ENCODE measurements at places on chromosomes 2 and 18.

DNA sequence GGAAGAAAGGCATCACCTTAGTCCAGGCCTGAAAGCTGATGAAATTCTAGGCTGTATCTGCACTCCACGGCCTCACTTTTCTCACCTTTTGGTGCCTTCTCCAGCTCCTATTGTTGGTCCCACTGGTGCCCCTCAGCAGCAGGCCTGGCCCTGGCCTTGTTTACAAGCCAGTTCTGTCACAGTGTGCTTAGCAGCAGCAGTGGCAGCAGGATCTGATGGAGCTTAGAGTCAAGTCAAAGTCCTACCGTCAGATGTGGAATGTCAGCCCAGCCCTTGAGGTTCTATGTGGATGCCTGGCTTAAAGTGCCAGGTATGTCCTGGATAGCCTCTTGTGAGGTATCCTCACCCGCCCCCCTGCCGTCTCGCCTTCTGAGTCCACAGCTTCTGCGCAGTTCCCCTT is 281.3 kb downstream of the SUCLG1 start:
- no peak for DNase-seq

DNA sequence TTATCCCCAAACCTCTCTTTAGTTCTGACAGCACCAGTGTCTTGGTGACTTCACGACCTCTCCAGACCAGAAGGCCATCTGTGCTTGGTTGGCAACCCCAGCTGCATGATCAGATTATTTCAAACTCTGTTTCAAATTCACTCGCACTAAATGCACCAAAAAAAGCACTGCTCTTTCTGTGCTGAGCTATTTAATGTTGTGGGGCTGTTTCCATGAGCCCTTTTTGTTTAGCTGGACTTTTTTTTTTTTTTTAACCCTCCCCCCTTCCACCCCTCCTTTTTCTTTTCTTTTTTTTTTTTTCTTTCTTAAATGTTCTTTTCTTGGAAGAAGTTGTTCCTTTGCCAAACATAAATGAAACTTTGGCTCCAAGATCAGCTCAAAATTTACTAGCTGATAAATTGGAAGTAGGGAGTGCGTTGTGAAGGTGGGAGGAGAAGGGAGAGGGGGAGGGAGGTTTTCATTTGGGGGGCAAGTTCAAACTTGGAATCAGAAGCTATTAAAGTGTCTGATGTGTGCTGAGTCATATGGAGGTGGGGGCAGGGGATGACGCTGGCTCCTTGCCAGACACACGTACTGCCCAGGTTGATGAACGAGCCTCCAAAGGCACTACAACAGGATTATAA is 543.0 kb upstream of the TNP1 start:
- DNase-seq, result peak; percentile 87

DNA sequence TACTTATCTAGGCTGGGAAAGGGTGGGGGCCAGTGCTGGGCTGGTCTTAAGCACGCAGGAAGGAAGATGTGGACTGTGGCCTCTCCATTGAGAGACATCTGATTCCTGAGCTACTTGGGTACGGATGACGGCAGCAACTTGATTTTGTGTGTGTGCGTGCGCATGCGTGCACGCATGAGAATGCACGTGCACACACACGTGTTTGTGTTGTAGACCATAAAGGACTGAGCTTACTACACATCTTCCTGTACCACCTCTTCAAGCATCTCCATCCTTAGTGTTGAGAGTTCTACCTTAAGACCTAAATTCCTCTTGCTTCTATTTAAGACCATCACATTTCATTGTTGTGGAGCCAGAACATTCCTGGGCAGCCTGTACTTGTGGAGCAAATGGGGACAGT is 9.5 kb downstream of the WNT6 start:
- no peak for DNase-seq

DNA sequence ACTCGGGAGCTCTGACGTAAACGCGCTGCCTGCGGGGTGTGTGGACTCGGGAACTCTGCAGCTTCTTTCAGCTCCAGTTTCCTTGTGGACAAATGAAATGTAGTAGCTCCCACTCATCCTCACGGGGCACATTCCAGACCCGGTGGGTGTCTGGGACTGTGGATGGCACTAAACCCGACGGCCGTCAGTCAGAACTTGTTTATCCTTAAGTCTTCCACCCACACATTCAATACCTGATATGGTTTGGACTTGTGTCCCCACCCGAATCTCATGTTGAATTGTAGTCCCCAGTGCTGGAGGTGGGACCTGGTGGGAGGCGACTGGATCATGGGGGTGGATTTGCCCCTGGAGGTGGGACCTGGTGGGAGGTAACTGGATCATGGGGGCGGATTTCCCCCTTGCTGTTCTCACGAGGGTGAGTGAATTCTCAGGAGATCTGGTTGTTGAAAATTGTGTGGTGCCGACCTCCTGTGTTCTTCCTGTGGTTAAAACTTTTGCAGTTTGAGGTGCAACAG is 81.2 kb upstream of the SNTG2 start:
- no peak for DNase-seq

DNA sequence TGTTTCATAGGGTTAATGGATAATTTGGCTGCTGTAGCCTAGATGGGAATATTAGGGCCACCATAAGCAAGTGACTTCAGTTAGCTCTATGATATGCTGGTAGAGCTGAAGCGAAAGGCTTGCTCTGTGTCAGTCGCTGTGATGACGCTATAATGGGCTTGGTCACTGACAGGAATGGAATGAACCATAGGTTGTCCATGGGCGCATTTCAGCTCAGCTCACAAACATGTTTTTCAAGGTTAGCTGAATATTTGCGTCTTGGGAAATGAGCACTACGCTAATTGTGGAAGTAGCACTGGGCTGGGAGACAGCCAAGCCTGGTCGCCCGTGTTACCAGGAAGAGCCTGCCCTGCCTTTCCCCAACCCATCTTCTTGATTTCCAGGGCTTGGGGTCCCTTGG is 3.2 kb upstream of the MYO7B start:
- no peak for DNase-seq

GRCh38 chr18:48123324-48123723 is 192.9 kb upstream of the SMAD2 start:
- DNase-seq, result no peak

DNA sequence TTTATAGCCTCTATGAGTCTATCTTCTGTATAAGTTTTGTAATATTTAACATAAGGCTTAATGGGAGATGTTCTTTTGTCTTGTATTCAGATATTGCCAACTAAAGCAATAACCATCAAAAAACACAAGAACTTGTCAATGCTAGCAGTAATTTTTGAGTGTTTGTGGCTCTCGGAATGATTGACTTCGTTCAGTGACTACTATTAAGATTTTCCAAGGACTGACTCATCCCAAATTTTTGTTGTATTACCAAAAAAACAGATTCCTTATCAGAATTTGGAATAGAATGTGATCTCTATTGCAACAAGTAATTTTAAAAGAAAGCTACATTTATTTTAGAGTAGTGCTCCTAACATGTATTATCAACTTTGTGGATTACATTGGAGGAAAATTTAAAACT is 8.1 kb downstream of the NABP1 start:
- DNase-seq, result no peak

DNA sequence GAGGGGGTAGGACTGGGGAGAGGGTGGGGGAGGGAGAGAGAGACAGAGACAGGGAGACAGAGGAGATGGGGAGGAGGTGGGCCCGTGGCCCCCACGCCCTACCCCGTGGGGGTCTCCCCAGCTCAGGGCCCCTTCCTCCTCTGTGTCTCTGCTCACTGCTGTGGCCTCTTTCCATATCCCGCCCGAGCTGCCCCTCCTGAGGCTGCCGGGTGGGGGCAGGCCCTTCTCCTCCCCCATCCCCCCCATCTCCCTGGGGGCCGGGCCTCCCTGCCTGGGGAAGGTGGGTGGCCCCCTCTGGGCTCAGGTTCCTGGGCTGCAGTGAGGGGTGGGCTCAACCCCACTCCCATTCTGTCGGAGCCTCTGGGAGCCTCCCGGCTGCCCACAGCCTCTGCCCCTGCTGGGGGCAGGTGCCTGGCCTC is 332 bp upstream of the PDCD1 start:
- DNase-seq, result no peak

GRCh38 chr2:204909791-204910190 is 364.5 kb downstream of the PARD3B start:
- DNase-seq, result no peak

- DNase-seq, result peak; percentile 52
These were observed 116.8 kb downstream of the MSH2 start for GRCh38 chr2:47519604-47520301.

GRCh38 chr2:107989445-107989844 is 3.1 kb downstream of the SLC5A7 start:
- no peak for DNase-seq

- DNase-seq, result no peak
These were observed 249.3 kb upstream of the GULP1 start for GRCh38 chr2:188042412-188042811.

DNA sequence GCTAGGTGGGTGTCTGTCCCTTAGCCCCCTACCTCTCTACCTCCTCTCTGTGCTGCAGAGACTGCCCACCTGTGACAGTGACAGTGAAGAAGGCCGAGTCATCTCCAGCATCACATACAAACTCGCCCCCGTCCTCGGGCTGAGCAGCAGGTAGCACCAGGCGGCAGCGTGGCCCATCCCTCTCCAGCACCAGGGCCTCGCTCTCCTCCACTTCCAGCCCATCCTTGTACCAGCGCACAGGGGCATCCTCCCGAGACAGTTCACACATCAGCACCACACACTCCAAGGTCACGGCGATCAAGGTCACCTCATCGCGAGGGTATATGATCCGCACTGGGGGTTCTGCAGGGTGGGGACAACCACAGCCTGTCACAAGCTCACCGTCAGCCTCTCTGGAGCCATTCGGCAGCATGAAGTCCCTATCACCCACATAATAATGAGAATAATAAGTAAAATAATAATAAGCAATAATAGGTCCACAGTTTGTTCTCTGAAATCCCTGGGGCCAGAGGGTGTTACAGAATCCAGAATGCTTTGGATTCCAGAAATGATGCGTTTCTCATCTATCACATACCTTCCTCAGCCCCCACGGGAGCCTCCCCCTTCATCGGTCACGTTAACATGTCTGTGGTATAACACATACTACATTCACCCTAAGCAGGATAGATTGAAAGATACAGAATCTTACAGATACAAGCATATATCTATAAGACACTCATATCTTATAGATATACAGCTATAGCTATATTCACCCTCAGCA is 12.0 kb downstream of the OBSL1 start:
- no peak for DNase-seq

GRCh38 chr2:16664052-16664731 is 1.4 kb downstream of the CYRIA start:
- DNase-seq, result peak; percentile 71

- no peak for DNase-seq
These were observed 381.9 kb upstream of the MC4R start for GRCh38 chr18:60754413-60755009.

GRCh38 chr18:60975420-60975819 is 357.8 kb upstream of the CDH20 start:
- no peak for DNase-seq

- no peak for DNase-seq
These were observed 37.4 kb upstream of the RAPGEF4 start for GRCh38 chr2:172698041-172698863.

- DNase-seq, result no peak
These were observed 123.3 kb downstream of the UBE2E3 start for GRCh38 chr2:181103659-181104058.

DNA sequence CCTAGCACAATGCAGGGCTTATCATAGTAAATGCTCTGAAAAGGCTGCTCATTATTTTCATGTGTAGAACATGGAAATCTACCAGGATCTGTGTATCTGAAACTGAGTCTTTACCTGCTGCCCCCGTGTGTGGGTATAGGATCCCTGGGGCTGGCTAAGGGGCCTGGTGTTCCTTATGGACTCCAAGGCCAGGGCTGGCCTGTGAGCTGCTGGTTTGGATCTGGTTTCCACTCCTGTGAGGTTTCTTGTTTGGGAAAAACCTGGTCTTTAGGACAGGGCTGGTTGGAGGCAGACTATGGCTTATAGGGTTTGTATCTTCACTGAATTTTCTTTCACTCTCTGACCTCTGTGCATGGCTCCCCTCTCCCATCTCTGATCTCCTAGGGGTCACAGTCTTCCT is 80.8 kb downstream of the DYSF start:
- DNase-seq, result no peak

GRCh38 chr2:216447293-216447692 is 35.0 kb downstream of the SMARCAL1 start:
- no peak for DNase-seq

- DNase-seq, result no peak
These were observed 18.9 kb upstream of the WDR33 start for GRCh38 chr2:127829845-127830246.

- no peak for DNase-seq
These were observed 56.1 kb upstream of the HDAC4 start for GRCh38 chr2:239456940-239457339.

GRCh38 chr2:158509928-158510797 is 53.4 kb downstream of the PKP4 start:
- DNase-seq, result no peak

DNA sequence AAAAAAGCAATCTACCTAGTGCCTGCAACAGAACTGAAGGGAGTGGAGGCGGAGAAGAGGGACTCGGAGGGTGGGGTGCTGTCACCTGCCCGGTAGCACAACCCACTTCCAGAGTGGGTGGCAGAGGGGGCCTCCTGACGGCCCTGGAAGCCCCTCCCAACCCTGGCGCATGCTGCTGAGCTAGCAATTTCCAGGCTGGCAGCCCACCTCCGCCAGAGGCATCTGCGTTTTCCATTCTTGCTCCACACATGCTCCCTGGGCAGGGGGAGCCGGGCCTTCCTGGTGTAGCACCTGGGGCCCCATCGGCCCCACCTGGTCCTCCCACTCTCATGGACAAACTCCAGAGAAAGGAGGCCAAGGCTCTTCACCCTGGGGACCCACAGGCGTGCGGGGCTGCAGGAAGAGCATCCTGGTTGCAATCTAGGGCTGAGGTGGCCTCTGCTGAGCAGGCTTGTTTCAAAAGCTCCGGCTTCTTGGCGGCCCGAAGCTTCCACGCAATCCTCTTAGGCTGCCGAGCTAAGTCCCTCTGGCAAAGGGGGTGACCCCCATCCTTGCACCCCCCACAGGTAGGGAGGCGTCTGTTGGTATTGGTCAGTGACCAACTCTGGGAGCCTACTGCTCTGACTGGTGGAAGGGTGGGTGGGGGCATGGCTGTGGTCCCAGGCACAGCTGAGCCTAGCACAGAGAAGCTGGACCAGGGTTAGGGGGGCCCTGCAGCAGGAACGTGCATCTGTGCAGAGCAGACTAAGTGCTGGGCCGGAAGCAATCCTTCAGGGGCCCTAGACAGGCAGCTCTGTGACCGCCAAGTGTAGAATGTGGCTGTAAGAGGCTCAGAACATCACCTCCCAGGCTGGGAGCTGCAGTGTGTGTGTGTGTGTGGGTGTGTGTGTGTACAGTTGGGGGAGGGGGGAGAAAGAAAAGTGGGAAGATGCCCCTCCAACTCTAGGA is 2.6 kb downstream of the HS6ST1 start:
- DNase-seq, result no peak

DNA sequence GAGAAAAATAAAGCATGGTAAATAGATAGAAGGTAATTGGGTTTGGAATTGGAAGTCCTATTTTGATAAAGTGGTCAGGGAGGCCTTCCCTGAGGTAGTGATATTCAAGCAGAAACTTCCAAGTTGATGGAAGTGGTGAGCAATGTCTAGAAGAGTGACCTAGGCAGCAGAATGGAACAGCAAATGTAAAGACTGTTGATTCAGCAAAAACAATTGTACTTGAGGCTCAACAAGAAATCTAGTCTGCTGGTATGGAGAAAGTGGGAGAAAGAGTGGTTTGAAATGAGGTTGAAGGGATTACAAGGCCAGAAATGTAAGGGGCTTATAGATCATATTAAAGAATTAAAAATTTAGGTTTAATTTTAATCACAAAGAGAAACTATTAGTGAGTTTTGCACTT is 181.3 kb downstream of the MBD5 start:
- no peak for DNase-seq

- DNase-seq, result no peak
These were observed 46.5 kb downstream of the ZAP70 start for GRCh38 chr2:97759727-97760407.

- no peak for DNase-seq
These were observed 194.4 kb downstream of the SH3BP4 start for GRCh38 chr2:235146206-235146605.
